ENCODE measurements at places on chromosomes 2 and 18. TPM values are rescaled to one million over a fixed set of nuclear protein-coding genes. Genes with fewer than 3 reads are reported as not detected.

Gene FAM237A
- total RNA-seq, result not detected

Gene FER1L5
- total RNA-seq, result not detected

Gene TWIST2
- not detected for total RNA-seq

Gene HIBCH
- 26.7 TPM for total RNA-seq

Gene SIX3
- total RNA-seq, result not detected

Gene ATRAID
- total RNA-seq, result 109 TPM

Gene EFEMP1
- total RNA-seq, result not detected

Gene MALL
- 1.2 TPM for total RNA-seq

Gene CROCC2
- not detected for total RNA-seq

Gene MLPH
- total RNA-seq, result not detected

Gene C1QL2
- total RNA-seq, result not detected

Gene PLGLB1
- 0.85 TPM for total RNA-seq

Gene NEB
- total RNA-seq, result 0.09 TPM

Gene AGPS
- 76.7 TPM for total RNA-seq

Gene MEP1B
- total RNA-seq, result not detected
